ENCODE measurements at places on chromosomes 1 and 21.

DNA sequence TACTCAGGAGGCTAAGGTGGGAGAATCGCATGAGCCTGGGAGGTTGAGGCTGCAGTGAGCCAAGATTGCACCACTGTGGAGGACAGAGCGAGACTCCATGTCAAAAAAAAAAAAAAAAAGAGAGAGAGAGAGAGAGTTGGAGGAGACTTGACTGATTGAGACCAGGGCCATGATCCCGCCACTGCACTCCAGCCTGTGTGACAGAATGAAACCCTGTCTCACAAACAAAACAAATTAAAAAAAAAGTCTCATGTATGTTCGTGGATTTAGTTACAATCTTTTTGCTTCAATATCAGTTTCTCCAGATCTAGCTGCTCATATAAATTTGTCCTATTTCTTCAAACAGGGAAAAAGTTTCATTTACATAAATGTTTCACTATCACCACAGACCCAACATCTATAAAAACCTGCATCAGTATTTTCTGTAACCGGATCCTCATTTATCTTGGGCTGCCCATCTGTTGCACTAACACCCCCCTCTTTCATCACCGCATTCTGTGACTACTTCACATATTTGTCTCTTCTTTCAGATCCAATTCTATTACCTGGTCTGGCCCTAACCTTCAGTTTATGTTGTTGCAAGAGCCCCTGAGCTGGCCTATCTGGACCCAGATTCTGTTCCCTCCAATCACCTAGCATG, 127.0 kb downstream of the GREM2 start:
- DNase-seq: no peak

DNA sequence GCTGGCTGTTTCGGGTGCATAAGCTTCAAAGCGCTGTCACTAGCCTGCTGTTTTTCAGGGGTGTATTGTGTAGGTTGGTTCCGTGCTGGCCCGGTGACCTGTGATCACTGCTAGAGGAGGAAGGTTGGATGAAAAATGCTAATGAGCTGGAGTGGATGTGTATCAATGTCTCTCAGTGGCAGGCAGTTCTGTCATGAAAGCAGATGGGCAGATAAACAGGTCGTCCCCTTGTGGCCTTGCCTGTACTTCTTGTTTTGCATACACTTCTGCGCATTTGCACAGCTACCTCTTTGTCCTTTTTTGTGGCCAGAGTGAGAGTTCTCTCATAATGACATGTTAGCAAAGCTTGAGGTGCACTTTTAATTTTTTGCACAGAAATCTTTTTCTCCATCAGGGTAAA, 2.9 kb downstream of the SELENON start:
- DNase-seq: no peak

DNA sequence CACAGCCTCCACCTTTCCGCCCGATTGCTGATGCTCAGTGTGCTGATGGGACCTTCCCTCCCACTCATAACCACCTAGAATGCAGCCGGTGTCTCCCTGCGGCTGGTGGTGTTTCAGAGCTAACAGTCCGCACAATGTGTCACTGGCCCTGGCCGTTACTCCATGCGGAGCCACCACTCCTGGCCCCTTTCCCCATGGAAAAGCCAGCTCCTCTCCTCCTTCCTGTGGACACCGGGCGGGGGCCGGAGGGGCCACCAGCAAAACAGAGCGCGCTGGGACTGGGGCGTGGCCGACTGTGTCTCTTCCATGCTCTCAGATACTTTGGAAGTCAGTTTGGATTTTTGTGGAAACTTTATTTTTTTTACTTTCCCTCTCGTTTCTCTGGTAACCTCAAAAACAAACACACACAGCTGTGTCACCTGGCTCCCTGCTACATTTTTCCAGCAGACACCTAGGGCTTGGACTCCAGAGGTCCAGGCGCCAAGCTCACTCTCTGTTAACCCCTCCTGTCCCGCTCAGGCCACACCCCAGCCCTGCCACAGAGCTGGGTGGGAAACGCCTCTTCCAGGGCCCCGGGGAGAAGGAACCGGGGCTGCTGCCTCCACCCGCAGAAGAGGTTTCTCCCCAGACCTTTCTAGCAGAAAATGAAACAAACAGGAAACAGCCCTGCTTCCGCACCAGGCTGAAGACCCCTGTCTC, 32.5 kb upstream of the COL6A2 start:
- DNase-seq: no peak

GRCh38 chr1:3296326-3296725, 158.1 kb upstream of the ARHGEF16 start:
- DNase-seq: no peak

- DNase-seq: no peak
Measured at GRCh38 chr1:118990513-118991152, 2.5 kb upstream of the TBX15 start.

DNA sequence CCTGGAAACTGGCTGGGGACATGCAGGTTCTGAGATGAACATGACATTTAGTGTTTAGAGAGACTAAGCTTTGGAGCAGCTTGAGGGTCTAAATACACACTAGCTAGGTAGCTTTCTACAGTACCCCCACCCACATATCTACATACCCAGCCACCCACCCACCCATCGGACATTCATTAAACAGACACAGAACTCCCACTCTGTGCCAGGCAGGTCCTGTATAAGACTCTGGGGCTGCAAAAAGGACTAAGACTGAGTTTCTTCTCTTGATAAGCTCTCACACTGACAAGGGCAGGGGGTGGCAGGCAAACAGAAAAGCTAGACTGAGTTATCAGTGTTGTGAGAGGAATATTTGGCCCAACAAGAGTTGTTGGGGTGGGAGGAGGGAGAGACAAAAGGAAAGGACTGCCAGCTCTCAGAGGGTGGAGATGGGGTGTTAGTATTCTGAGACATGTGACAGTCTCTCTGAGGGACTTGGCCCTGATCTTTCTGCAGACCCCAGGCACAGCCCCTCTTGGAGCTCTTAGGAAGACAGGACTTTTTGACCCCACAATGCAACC, 6.8 kb downstream of the MAP7D1 start:
- DNase-seq: no peak

- no peak for DNase-seq
Measured at GRCh38 chr1:203968761-203969160, 104.2 kb upstream of the SOX13 start.

DNA sequence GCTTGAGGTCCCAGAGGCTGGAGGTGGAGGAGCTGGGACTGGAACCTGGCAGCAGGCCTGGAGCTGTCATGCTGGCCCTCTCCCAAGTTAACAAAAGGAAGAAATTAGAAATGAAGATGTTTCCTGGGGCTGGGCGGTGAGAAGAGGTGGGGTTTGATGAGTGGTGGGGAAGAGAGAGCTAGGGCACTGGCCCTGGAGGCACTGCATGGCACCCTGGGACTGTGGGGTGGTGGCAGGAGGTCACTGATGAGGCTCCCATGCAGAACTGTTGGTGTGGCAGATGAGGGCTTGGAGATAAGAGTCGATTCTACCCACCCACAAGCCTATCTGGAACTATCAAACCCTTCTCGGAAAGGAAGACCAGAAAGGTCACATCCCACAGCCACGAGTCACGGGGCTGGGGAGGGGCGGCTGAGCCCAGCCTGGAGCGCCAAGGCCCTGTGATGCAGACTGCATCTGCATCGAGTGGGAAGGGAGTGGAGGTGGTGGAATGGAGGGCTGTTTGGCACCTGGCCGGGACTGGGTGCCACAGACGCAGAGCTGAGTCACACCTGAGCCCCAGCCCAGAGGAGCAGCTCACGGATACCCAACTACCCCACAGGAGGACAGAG, 29.4 kb downstream of the MRPL37 start:
- no peak for DNase-seq

- no peak for DNase-seq
Measured at GRCh38 chr1:235368428-235368827, 1.2 kb downstream of the TBCE start.

- no peak for DNase-seq
Measured at GRCh38 chr21:46229133-46229922, 754 bp upstream of the LSS start.

DNA sequence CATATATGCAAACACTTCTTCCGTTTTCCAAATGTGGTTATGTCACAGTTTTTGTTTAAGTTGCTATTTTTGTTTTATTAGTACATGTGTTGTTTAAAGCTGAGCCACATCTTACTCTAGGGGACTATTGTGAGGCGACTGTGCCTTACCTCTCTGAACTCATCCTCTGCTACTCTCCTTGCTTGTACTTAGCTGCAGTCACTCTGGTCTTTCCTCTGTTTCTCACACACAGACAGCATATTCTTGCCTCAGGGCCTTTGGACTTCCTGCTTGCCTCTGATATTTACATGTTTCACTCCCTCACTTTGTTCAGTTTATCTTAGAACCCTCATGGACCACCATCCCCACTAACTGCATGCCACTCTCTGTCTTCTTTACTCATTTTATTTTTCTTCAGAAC, 101.1 kb downstream of the MACF1 start:
- no peak for DNase-seq

- no peak for DNase-seq
Measured at GRCh38 chr1:166840309-166841274, 1.3 kb downstream of the POGK start.

GRCh38 chr1:175172503-175172902, 20.1 kb downstream of the KIAA0040 start:
- DNase-seq: no peak

DNA sequence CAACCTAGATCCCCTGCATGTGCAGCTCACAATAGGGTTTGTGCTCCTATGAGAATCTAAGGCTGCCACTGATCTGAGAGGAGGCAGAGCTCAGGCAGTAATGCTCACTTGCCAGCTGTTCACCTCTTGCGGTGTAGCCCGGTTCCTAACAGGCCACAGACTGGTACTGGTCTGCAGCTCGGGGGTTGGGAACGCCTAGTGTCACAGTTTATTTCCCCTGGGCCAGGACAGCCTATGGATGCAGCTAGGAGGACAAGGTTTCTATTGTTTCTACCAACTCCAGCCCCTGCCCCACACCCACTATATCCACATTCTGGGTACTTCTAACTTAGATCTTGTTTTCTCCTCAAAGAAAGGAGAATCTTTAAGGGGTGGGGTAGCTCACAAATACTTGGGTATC, 58.7 kb upstream of the PRRC2C start:
- DNase-seq: no peak

DNA sequence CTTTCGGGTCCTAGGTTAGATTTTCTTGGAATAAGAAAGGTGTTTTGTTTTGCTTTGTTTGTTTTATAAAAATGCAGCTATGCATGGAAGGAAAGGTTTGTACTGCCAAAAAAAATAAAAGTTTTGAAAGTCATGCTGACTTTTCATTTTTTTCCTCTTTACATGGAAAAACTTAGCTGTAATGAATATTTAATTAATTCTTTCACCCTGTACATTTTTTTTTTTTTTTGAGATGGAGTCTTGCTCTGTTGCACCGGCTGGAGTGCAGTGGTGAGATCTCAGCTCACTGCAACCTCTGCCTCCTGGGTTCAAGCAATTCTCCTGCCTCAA, 48.7 kb downstream of the NENF start:
- no peak for DNase-seq

DNA sequence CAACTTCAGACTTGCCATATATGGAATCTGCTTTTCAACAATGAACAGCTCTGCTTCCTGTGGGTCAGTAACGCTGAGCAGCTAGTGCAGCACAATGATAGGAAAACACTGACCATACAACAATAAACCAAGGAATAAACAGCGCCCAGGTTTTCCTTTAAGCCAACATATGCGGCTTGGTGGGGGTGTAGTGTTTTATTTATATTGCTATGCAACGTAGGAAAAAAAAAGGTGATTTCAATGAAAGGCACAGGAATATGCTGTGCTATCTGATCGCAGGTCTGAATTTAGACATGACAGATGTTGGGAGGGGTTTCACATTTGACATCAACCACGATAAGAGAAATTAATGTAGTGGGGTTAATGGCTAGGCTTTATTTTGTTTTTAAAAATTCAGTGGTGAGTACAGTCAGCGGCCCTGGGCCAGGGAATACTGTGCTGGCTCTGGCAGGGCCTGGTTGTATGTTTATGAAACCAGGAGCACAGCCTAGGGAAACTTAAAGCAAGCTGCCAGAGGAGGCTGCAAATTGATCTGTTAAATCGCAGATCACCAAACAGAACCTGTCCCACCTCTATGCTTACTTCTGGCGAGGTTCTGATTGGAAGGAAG, 4.3 kb downstream of the TSPAN2 start:
- no peak for DNase-seq

GRCh38 chr1:24415910-24416665, 486 bp downstream of the NIPAL3 start:
- DNase-seq: no peak

GRCh38 chr1:203037509-203038190, 11.4 kb downstream of the PPFIA4 start:
- no peak for DNase-seq

DNA sequence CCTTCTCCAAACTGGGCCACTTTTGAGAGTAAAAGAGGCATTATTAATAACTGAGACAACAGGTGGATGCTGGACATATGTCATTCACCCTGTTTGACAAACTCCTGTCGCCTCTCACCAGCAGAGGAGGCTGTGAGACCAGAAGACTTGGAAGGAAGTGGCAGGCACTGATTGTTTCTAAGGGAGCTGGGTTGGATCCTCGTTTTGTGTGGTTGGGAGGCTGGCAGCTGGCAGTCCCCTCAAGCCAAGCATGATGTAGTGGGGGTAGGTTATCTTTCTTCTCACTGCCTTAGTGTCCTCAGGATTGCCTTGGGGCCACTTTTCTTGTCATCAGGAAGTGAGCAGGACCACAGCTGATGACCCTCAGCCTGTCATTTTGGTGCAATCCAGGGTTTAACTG, 86.5 kb upstream of the KCNJ15 start:
- no peak for DNase-seq

GRCh38 chr21:38712071-38712470, 93.7 kb upstream of the ETS2 start:
- DNase-seq: no peak

GRCh38 chr1:109240158-109241152, 8.9 kb upstream of the CELSR2 start:
- no peak for DNase-seq

DNA sequence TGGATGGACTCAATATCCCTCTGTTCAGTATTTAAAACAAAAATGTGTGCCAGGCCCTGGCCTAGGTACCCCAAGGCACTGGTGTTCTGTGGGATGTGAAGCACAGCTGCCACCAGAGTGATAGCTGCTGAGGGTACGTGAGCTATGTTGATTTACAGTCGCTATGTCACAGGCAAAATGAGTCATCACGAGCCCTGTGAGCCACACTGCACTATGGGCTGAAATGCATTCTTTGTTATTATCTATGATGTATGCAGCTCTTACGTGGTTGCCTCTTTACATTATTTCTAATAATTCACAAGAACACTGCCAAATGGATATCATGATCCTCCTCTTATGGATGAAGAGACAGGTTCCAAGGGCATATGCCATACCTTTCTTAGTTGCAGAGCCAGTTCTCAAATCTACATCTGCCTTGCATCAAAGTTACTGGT, 2.1 kb downstream of the TEX38 start:
- no peak for DNase-seq

- DNase-seq: no peak
Measured at GRCh38 chr1:119081700-119082099, 58.8 kb downstream of the WARS2 start.

DNA sequence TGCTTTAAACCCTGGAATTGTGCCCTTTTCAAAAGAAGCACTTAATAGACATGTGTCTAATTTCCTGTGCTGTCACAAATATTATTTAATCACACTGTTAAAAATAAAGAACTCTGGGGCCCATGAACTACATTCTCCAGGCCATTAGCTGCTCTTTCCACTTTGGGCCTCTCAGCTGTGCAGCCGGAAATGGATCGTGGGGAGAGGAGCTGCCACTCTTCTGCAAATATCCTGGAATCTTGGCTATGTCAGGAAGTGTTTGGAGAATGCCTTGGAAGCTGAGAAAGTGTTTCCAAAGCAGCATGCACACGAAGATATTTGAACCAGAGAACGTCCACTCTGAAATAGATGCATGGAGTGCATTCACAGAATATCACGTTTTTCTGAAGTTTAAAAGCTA, 27.5 kb upstream of the VPS26C start:
- DNase-seq: no peak
